ENCODE measurements at places on chromosomes 4 and X.
A peak's percentile ranks its signal among the peaks of the same experiment; 100 is the strongest.

GRCh38 chr4:101288365-101289145 lies 58.8 kb downstream of the PPP3CA start:
- no peak for DNase-seq

- DNase-seq, result no peak
Observed at GRCh38 chr4:186740822-186741221, 17.2 kb upstream of the FAT1 start.

DNA sequence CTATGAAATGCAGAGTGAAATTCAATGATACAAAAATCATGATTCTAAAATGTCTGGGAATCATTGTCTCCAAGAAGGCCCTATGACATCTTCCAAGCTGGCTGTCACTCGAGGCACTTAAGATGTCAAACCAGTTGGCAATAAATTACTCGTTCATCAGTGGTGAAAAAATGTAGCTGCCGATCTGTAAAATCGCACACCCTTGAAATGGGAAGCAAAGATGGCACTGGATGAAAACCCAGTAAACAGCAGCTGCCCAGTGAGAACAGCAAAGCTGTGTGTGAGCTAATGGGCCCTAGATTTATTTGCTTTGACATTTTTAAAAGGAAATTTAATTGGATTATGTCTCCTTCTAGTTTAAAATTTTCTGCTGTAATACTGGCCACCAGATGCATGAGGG lies 181.9 kb upstream of the NDP start:
- no peak for DNase-seq

GRCh38 chrX:131063613-131064012 lies 5.5 kb downstream of the ARHGAP36 start:
- no peak for DNase-seq

DNA sequence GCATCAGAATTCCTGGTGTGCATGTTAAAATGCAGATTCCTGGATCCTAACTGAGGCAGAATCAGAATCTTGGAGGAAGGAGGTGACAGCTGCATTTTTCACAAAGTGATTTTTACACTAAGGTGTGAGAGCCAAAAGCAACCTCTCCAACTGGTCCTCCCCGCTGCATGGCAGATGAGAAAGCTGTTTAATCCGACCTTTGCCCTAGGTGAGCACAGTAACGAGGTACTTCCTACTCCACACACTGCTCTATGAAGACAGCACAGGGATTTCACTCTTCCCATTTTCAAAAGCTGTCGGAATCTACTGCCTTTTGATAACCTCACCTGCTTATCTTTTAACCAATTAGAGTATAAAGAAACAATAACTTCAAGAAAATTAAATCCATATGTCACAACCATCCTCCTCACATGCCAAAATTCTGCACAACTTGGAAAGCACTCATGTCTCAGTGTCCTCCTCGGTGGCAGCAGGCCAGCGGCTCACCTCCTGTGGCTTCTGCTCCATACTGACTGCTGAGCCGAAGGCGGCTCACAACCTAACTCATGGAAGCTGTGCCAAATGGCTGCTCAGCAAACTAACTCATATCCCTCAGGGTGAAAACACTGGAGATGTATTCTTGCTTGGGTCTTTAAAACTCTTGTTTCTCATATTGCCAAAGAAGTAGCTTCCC lies 3.6 kb downstream of the CASP6 start:
- no peak for DNase-seq

DNA sequence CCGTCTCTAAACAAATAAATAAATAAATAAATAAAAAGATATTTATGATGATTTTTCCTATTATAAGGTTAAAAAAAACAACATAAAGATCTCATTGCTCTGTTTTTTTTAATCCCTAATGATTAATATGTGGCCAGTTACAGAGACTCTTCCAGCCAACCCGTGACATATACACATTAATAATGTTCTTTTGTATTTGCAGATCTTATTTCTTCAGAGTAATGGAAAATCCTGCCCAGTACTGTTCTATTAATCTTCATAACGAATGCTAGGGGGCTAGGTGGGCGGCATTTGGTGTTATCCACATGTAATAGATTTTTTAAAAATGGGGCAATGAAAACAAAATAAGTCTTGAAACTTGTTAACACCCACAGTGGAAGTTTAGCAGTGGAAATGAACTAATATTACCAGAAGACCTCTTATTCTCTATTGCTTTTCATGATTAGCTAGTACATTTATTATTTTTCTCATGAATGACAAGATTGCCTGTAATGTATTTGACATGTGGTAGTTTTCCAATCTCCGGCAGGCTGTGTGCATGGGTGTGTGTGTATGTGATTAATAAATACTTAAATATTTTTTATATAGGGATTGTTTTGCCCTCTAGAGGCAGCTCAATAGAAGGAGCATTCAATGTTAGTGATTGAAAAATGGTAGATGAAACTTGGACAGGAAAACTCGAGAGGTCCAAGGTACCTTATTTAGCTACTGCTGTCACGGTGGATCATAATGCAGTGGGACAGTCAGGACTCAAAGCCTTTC lies 457.4 kb downstream of the IL1RAPL1 start:
- peak; percentile 0 for DNase-seq

- no peak for DNase-seq
Observed at GRCh38 chr4:74969507-74970474, 36.9 kb downstream of the PARM1 start.

DNA sequence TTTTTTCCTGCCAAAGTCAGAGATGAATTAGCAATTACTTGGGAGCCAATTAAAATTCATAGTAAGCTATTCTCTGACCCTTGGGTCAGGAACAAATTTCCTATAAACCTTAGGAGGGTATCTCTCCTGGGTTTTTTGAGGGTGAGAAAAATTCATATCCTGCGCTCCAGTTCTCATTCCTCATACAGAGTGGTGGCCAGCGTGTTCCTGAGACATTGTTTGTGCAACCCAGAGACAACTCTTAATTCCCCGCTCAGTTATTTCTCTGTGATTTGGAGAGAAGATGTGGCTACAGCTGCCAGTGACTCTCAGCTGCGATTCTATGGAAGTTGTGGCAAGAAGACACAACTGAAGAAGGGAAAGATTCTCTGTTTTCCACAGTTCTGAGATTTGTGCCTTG lies 37.9 kb upstream of the CBR4 start:
- DNase-seq, result no peak

GRCh38 chr4:6250235-6250983 lies 19.2 kb upstream of the WFS1 start:
- peak; percentile 62 for DNase-seq

- DNase-seq, result peak; percentile 78
Observed at GRCh38 chrX:74579597-74580198, 34.7 kb downstream of the RLIM start.

- no peak for DNase-seq
Observed at GRCh38 chr4:188955066-188955465, 815.8 kb downstream of the TRIML1 start.

DNA sequence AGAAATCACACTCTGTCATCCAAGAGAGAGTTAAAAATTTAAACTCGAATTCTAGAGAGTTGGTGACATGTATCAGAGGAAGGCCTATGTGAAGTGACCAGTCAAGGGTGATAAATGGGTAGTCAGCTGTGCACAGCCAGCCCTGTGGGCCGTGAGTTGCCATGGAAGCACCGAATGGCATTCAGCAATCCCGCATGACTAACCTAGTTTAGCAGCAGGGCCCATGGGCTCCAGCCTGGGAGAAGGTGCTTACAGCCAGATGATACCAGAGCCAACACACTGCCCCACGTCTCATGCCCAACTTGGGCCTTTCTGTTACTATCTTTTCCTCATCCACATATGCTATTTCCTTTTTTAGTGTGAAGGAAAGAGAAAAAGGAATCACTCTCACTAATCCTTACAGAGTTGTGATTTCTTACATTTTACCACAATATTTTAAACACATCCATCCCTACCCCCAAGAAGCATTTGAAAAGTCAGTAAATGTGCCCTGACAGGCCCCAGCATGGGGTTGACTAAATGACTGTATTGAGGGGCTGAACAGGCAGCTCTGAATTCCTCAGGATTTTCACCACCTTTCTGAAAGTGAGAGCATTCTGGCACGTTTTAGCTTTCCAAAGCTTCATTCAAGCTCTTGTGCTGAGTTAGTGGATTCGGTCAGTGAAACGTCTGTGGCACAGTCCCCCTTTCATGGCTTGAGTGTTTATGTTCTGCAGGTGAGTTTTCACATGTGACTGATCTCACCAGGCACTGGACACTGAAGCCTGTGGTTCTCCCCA lies 104.2 kb downstream of the AFF1 start:
- peak; percentile 98 for DNase-seq

- no peak for DNase-seq
Observed at GRCh38 chr4:21167711-21168110, 467.5 kb downstream of the PACRGL start.

DNA sequence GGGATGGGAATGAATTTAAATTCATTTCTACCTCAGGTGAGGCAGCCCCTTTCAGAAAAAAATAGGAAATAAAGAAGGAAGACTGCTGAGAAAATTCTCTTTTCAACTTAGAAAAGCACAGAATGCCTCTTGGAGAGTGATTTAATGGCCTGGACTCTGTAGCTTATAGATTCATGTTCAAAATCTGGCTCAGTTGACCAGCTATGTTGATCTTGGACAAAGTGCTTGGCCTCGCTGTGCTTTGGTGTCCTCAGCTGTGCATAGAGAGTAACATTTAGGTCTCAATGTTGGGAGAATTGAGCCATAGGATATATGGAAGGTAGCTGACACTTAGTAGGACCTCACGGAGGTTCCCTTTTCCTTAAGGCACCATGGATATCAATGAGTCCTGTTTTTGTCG lies 49.7 kb upstream of the SFRP2 start:
- no peak for DNase-seq

DNA sequence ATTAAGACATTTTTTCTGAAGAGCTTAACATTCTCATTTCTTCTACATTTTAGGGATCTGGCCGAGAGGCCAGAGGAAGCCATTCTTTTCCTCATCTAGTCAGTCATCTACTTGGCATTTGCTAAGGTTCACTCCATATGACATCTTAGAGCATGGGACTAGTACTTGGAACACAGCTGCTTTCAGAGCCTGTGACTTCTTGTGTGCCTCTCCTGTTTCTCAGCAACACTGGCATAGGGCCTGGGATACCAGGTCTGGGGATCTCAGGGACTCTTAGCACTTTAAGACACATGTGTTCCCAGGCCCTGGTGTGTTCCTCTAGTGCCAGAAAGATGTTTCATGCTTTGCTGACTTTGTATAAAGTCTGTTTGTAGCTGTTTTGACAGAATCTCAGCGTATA lies 7.3 kb downstream of the PLP1 start:
- DNase-seq, result no peak

DNA sequence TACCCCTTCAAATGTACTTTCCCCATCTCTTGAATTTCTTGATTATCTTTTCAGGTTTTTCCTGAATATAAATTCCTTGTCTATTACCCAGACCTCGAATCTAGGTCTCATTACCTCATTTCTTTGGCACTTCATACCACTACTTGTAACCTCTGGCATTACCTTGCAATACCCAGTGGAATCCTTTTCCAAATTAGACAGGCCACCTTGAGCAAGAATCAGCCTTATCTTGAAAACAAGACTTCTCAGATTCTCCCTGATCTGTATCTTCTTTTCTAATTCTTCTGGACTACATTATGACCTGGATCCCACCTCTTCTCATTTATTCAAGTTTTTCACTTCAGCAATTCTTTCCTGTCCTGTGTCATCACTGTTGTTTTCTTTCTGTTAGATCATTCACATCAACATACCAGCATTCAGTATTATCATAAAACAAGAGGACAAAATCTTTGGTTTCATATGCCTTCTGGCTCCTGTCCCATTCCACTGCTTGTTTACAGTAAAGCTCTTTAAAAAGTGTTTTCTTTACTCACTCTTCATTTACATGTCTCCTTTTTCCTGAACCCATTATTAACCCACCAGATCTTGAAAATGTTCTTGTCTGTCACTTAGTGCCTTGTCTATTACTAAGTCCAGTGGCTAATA lies 275.6 kb upstream of the HS3ST1 start:
- DNase-seq, result peak; percentile 8

GRCh38 chrX:9874483-9874882 lies 88.3 kb downstream of the SHROOM2 start:
- DNase-seq, result peak; percentile 34

GRCh38 chrX:76279007-76279406 lies 106.1 kb downstream of the PBDC1 start:
- DNase-seq, result peak; percentile 36
